Activated T-cell treated with anti-CD3 and anti-CD28 coated beads, Interleukin-2, amount 50 U/mL, for 72 hours (primary cell): ENCODE measurements at places on chromosomes 4 and X.

GRCh38 chrX:43586830-43587229 is 69.3 kb upstream of the MAOA start:
- H3K36me3 ChIP-seq: no peaks in the 10 kb centered on the region
- H3K27ac ChIP-seq: no peak overlapping the region
- no peaks in the 10 kb centered on the region for H3K4me1 ChIP-seq
- H3K27me3 ChIP-seq: peaks cover 18% of the 10 kb centered on the region

DNA sequence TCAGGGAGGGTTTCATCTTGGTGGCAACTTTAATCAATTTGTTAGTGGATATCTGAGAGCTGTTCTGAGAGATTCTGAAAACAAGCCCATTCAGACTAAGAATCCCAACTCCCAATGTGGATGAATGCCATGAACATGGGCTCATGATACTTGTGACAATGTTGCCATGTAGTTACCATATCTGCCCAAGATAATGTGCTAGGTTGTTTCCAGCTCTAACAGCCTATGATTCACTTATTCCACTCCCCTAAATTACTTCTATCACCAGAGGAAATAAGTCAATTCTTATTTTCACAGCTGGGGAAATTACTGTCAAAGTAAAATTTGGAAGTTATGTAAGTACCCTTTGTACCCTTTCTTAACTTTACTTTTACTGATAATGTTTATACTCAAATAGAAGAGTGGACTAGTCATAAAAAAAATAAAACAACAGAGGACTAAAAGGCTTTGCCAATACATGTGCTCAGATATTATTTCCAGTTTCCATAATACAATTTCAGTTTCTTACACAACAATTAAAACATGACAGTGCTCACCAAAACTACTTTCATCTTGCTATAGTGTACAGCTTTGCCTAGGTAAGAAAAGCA is 1101.7 kb upstream of the INTU start:
- H3K4me3 ChIP-seq: no peak overlapping the region
- H3K27me3 ChIP-seq: no peaks in the 10 kb centered on the region
- H3K27ac ChIP-seq: no peak overlapping the region

DNA sequence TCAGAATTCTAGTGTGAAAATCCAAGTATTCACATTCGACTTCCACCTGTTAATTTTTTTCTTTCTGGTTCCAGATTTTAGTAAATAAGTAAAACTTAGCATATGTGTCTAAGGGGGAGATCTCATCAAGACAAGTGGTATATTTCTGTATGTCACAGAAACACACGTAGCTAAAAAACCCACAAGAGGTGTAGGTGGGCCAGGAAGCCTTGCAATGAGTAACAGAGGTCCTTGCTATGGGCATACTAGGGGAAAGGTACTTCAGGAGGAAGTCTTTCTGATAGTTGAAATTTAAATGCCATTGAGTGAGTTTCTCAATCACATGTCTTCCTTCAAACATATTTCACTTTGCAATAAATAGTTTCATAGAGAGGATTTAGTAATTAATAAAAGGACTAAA is 315.8 kb downstream of the MID1IP1 start:
- peaks cover 43% of the 10 kb centered on the region for H3K27me3 ChIP-seq
- no peak overlapping the region for H3K27ac ChIP-seq
- no peak for DNase-seq
- no peaks in the 10 kb centered on the region for H3K4me1 ChIP-seq

DNA sequence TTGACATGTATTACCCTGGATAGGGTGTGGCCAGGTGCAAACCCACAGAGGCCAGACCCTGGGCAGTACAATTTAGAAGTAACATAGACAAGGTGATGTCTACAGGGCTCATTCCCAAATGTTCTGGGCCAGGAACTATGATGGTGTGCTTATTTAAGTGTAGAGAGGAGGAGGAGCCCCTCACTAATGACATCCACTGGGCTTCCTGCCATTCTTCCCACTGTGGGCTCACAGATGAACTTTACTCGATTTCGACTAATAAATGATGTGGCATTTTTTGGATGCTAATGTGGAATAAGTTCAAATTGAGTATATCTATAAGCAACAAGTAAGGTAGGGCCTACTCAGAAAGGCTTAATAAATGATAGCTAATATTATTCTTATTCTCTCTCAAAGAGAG is 280.9 kb upstream of the BOD1L1 start:
- H3K27me3 ChIP-seq: no peaks in the 10 kb centered on the region
- DNase-seq: no peak
- H3K4me3 ChIP-seq: no peak overlapping the region

GRCh38 chr4:169045862-169046584 is 36.0 kb upstream of the CBR4 start:
- DNase-seq: no peak
- H3K36me3 ChIP-seq: no peaks in the 10 kb centered on the region
- no peaks in the 10 kb centered on the region for H3K27me3 ChIP-seq
- no peaks in the 10 kb centered on the region for H3K4me1 ChIP-seq
- H3K27ac ChIP-seq: no peak overlapping the region

GRCh38 chr4:174522183-174523024 is at the start of gene HPGD:
Gene HPGD (minus strand): TSS chr4:174522488. CDS start chr4:174522451, 37 bp downstream.
- H3K27ac ChIP-seq: no peak within 1 kb of the TSS
- peaks cover 19% of the 10 kb centered on the region for H3K27me3 ChIP-seq
- H3K36me3 ChIP-seq: no peaks in the 10 kb centered on the region
- peak within 1 kb of the TSS; percentile 85 for H3K4me3 ChIP-seq
- DNase-seq: peak; percentile 64

DNA sequence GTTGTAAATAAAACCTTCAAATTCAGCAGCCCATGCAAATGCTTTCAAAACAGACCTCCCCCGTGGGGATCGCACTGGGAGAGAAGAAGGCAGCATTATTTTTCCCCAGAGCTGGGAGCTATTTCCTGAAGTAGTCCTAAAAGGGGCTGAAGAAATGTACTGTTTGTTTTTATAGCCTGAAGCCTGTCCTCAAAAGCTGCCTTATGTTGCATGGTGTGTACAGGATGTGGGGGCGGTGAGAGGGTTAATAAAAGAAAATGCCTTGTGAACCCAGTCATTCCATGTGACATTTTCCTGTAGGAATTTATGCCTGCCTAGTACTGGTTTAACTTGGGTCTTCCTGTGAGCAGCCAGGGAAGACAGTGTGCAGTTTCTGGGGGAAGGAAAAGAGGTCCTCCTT is 144.1 kb downstream of the SOWAHB start:
- no peaks in the 10 kb centered on the region for H3K36me3 ChIP-seq
- no peak for DNase-seq
- H3K4me1 ChIP-seq: peaks cover 23% of the 10 kb centered on the region
- peaks cover 61% of the 10 kb centered on the region for H3K27me3 ChIP-seq

DNA sequence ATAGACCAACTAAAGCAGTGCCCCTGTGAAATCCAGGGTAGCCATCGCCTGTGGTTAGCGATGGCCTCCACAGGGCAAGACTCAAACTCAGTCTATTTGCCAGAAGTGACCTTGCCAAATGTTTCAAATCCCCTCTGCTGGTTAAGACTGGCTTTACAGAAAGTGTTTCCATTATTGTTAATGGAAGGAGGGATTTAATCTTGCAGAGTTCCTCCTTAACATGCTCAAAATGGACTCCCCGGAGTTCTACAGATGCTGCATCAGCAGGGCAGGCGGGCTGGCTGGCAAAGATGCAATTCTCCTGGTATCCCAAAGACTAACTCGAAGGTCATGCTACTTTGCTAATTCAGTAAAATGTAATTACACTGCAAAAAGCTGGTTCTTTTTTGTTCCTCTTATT is 313.0 kb upstream of the SLC7A11 start:
- no peaks in the 10 kb centered on the region for H3K27me3 ChIP-seq
- no peak for DNase-seq
- no peaks in the 10 kb centered on the region for H3K4me1 ChIP-seq
- no peaks in the 10 kb centered on the region for H3K36me3 ChIP-seq
- H3K27ac ChIP-seq: no peak overlapping the region
- H3K4me3 ChIP-seq: no peak overlapping the region

DNA sequence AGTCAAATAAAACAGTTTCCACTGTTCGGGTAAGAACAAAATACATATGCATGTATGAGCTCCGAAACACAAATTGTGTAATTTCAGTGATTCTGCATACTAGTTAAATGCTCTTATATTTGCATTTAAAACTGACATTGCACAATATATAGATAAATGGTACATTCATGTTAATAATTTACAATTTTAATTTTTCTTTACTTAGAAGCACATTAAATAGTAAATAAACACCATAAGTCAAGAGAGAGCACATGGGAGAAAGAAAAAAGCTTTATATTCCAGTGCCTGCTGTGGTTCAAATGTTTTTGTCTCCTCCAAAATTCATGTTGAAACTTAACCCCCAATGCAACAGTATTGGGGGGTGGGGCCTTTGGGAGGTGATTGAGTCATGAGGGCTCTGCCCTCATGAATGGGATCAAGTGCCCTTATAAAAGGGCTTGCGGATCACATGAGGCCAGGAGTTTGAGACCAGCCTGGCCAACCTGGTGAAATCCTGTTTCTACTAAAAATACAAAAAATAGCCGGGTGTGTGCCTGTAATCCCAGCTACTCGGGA is 322.9 kb downstream of the BCOR start:
- H3K4me3 ChIP-seq: peak overlapping the region; percentile 76
- no peak for DNase-seq
- H3K36me3 ChIP-seq: peaks cover 3% of the 10 kb centered on the region
- peak overlapping the region; percentile 96 for H3K27ac ChIP-seq
- H3K4me1 ChIP-seq: peaks cover 63% of the 10 kb centered on the region

GRCh38 chr4:6381571-6382123 is 90.8 kb downstream of the PPP2R2C start:
- H3K27me3 ChIP-seq: no peaks in the 10 kb centered on the region
- DNase-seq: no peak
- no peaks in the 10 kb centered on the region for H3K36me3 ChIP-seq

DNA sequence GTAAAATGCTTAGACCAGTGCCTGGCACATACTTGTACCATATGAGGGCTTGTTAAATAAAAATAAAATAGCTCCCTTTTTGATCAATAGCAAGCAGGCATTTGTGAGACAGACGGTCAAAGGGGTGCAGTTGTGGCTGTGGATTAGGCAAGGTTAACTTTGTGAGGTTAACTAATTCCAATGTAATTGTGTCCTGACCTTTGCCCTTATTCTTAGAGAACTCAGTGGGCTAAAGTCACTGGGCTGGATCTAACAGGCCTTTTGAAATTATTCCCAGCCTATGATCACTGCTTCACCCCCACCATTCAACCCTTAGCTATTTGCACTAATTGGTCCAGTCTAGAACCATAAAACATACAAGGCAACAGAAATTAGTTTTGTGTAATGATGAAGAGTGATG is 166.4 kb downstream of the MID1 start:
- no peaks in the 10 kb centered on the region for H3K27me3 ChIP-seq
- H3K4me3 ChIP-seq: no peak overlapping the region
- no peaks in the 10 kb centered on the region for H3K4me1 ChIP-seq
- H3K27ac ChIP-seq: no peak overlapping the region
- DNase-seq: no peak

DNA sequence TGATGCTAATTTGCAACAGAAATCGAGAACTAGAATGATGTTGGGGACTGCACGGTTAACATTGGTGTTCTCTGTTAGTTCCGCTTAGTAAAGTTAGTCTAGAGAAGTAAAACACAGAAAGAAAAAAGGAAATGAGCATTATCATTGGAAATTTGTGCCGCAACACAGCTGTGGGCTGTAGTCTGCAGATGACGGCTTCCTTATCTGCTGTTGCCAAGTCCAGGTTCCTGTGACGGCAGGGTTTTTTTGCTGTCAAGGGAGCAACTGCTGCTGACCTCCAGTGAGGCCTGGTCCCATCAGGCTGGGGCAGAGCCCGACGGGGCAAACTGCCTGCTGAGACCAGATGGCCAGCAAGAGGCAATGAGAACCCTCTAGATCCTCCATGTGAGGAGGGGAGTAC is 38.9 kb upstream of the PHEX start:
- H3K4me1 ChIP-seq: peaks cover 31% of the 10 kb centered on the region
- no peak overlapping the region for H3K27ac ChIP-seq
- no peaks in the 10 kb centered on the region for H3K27me3 ChIP-seq
- H3K4me3 ChIP-seq: no peak overlapping the region

- H3K4me3 ChIP-seq: peak overlapping the region; percentile 40
- H3K36me3 ChIP-seq: peaks cover 2% of the 10 kb centered on the region
- peaks cover 61% of the 10 kb centered on the region for H3K4me1 ChIP-seq
- peaks cover 15% of the 10 kb centered on the region for H3K27me3 ChIP-seq
- H3K27ac ChIP-seq: peak overlapping the region; percentile 11
- peak; percentile 9 for DNase-seq
Measured at GRCh38 chrX:66015152-66015831, 24.6 kb downstream of the VSIG4 start.

GRCh38 chr4:33058998-33059397 is 2338.8 kb downstream of the PCDH7 start:
- no peak for DNase-seq
- no peak overlapping the region for H3K27ac ChIP-seq
- no peaks in the 10 kb centered on the region for H3K4me1 ChIP-seq
- no peak overlapping the region for H3K4me3 ChIP-seq
- H3K27me3 ChIP-seq: no peaks in the 10 kb centered on the region

GRCh38 chrX:793216-793770 is 162.7 kb downstream of the SHOX start:
- no peaks in the 10 kb centered on the region for H3K36me3 ChIP-seq

DNA sequence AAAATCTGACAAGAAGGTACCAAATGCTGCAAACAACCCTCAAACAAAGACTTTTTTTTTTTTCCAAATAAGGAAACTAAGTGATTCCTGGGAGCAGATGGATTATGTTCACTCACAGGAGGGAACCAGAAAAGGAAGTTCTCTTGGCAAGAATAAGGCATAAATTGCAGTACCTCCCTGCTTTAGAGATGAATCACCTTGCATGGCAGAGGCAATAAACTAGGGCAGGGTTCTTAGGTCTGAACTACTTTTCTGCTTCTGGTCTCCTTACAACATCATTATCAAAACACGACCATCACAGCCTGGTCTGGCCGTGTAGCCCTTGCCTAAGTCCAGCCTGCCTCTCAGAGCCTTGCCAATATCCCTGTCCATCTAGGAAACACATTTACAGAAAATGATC is 6.3 kb downstream of the TMEM31 start:
- H3K4me3 ChIP-seq: no peak overlapping the region
- peaks cover 20% of the 10 kb centered on the region for H3K27me3 ChIP-seq
- H3K27ac ChIP-seq: no peak overlapping the region

DNA sequence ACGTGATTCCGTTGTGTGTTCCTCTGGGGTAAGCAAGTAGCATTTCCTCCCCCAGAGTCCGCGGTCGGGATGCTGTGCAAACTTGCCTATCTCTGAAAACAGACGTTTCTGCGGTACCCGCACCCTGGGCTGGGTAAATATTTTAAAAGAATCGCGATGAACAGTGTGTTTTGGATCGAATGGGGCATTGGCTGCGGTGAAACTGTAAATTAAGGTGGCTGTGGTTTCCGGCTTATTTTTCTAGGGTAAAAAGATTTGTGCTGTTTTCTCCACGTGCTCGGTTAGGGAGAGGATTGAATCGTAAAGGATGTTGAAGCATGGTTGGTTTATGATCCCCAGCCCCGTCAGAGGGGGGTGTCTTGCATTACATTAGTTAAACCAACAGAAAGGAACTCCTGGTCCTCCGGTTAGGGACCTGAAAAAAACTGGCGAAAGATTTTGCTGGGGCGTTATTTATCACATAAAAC is 1.2 kb downstream of the HHIP start:
- no peak overlapping the region for H3K27ac ChIP-seq
- H3K27me3 ChIP-seq: peaks cover 56% of the 10 kb centered on the region
- peaks cover 2% of the 10 kb centered on the region for H3K36me3 ChIP-seq
